ENCODE measurements at places on chromosomes 11 and 22.

GRCh38 chr11:6620636-6621035 lies 1.4 kb upstream of the TPP1 start:
- no peak for DNase-seq

DNA sequence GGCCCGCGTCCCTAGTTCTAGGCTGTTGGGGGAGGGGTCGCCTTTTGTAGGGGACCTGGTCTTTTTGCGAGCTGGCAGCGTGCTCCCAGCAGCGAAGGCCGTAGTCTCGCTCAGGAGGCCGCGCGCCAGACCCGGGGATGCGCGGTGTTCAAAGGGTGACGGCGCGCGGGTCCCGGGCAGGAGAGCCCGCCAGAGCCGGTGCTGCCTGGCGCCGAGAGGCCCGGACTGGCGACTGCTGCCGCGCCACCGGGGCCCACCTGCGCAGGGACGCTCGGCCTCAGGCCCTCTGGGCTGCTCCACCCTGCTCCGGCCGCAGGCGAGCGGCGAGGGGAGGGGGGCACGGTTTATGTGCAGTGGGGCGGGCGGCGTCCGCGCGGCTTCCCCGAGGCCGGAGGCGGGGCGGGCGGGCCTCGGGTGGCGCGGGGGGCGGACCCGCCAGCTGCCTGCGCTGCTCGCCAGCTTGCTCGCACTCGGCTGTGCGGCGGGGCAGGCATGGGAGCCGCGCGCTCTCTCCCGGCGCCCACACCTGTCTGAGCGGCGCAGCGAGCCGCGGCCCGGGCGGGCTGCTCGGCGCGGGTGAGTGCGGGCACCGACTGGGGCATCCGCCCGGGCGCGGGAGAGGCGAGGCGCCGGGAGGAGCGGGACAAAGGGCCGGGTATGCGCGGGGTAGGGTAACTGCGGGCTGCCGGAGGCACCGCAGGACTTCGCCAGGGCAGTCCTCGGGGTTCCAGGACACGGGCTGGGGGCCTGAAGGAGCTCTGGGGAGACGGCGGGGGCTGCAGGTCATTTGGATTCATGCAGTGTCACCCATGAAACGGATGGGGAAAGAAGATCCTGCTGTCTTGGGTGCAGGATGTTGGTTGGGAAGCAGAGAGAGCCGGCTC lies at the start of gene PRSS23:
TSS of gene PRSS23 (plus strand) at position 467 of the 884 bp plus-strand sequence. CDS start 7,102 bp downstream, outside the sequence.
- DNase-seq = peak; percentile 52

DNA sequence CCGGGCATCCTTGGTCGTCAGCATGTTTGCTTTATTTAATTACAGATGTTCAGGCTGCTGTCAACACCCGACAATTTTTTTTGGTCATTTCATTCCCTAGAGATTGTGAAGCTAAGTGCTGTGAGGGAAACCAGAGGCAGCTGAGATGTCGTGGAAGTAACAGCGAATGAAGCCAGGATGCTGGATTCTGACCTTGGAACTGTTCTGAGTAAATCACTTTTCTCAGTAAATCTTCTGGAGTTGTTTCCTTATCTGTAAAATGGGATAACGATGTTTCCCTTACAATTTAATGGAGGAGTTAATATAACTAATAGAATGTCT lies 390 bp upstream of the CKAP5 start:
- DNase-seq = no peak

- no peak for DNase-seq
These were observed 35.3 kb downstream of the IGF2 start for GRCh38 chr11:2103668-2104523.

- no peak for DNase-seq
These were observed 32.9 kb downstream of the IFT27 start for GRCh38 chr22:36743011-36743410.

GRCh38 chr11:134176284-134176683 lies 47.5 kb downstream of the NCAPD3 start:
- DNase-seq = no peak

DNA sequence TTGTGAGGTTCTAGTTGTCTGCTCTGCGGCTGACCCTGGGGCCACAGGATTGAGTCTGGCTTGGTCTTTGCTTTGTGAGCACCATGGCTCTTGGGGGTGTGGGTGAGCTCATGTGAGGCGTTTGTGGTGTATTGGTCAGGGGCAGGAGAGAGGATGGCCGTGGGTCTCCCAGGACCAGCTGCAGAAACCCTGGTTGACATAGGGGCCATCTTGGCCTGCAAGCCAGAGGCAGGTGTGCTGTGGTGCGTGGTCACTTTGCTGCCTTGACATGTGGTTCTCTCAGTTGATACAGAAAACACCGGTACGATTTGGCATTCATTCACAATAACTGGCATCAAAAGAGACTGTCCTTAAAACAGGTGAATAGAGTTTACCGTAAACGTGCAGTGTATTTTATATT lies 11.3 kb downstream of the PHRF1 start:
- DNase-seq = no peak

- DNase-seq = no peak
These were observed 3.7 kb downstream of the CBX6 start for GRCh38 chr22:38868286-38868721.

GRCh38 chr11:3069425-3069824 lies 12.2 kb upstream of the CARS1 start:
- DNase-seq = no peak

GRCh38 chr11:121590772-121591404 lies 138.1 kb upstream of the SORL1-AS1 start:
- DNase-seq = no peak

DNA sequence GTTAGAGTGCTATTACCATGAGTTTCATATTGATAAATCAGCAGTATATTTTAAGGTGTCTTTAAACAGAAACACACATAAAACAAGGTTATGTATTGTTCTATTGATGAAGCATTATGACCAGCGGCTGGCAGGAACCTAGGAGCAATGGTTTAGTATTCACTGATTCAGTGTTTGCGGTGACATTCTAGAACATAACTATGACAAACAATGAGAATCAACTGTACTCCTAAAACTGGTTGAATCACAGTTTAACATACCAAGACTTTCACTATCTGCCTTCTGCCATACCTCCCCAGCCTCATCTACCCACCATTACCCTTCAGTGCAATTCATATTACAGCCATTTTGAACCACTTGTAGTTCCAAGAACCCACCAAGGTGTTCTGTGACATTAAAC lies 8.8 kb downstream of the HOATZ start:
- no peak for DNase-seq

DNA sequence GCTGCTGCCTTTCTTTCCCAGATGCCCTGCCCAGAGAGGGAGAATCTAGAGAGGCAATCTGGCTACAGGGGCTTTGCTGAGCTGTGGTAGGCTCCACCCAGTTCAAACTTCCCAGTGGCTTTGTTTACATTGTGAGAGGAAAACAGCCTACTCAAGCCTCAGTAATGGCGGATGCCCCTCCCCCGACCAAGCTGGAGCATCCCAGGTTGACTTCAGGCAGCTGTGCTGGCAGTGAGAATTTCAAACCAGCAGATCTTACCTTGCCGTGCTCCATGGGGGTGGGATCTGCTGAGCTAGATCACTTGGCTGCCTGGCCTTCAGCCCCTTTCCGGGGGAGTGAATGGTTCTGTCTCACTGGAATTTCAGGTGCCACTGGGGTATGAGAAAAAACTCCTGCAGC lies 12.2 kb downstream of the BDNF start:
- DNase-seq = no peak

GRCh38 chr11:75504501-75504900 lies 21.2 kb downstream of the GDPD5 start:
- no peak for DNase-seq

DNA sequence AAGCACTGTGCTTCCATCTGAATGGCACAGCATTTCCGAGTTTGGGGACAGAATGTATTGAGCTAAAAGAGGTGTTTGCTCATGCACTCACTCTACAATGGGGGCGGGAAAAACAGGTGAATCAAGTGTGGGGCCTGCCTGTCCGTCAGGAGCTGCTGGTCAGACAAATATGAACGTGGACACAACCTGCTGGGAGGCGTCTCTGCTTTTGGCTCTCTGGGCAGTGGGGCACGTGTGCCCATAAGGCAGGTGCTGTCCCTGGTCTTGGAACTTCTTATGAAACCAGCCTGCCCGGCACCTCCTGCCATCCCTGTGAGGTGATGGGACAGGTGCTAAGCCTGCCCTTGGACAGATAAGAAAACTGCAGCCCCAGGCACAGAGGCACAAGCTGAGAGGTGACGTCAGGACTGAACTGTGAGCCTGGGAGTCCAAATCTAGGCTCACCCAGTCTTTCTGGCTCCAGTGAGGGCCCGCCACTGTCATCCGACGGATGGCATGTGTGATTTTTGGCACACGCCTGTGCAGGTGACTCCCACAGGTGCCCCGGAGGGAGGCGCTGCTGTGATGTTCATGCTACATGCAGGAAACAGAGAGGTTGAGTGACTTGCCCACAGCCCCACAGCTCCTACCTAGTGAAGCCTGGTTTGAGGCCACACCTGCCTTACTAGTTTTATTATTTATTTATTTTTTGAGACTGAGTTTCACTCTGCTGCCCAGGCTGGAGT lies 51.6 kb downstream of the SMIM38 start:
- no peak for DNase-seq

DNA sequence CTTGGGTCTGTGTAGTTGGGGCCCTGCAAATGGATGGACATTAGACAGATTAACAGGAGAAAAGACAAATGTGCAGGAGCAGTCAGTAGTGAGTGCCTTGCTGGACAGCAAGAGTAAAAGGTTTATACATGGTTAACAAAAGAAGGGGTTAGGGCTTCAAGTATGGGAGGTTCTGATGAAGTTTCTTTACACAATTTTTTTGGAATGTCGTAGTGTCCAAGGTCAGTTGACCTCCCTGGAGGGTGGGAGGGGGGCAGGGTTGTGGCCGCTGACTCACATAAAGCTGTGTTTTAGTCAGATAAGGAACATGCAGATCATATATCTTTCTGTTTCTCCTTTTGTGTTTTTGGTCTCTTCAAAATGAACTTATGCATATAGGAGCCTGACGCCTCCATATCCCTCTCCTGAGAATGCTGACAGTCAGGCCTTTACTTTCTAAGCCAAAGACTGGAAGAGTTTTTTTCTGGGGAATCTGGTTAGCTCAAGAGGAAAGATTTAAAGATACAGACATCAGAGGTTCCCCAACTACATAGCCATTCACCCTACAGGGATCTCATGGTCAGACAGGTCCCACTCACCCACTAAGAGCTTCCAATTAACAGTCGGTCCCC lies 134.3 kb downstream of the NECTIN1 start:
- DNase-seq = no peak

DNA sequence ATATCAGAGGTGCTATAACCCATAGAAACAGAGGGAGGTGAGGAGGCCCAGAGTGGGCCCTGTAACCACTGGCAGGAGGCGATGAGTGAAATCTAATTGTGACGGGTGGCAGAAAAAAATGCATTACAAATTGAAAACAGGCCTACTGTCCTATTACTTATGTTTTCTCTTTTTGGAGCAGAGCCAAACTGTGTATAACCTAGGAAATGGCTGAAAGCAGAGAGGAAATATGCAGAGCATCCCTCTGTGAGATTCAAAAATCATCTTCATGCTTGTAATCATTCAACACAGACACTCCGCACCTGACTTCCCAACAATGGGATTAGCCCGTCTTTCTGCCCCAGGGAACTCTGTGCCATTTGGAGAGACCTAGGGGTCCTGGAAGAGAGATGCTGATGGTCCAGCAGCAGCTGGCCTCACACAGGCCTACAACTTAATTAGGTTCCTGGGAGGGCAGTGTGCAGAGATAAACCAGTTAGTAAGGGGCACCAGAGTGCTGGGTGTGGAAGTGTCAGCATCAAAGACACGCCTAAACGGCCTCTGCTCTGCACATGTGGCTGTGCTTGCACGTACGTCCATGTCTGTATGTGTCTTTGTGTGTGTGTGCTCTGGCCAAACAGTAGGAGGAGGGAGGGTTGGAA lies 41.8 kb downstream of the MAP6 start:
- no peak for DNase-seq

DNA sequence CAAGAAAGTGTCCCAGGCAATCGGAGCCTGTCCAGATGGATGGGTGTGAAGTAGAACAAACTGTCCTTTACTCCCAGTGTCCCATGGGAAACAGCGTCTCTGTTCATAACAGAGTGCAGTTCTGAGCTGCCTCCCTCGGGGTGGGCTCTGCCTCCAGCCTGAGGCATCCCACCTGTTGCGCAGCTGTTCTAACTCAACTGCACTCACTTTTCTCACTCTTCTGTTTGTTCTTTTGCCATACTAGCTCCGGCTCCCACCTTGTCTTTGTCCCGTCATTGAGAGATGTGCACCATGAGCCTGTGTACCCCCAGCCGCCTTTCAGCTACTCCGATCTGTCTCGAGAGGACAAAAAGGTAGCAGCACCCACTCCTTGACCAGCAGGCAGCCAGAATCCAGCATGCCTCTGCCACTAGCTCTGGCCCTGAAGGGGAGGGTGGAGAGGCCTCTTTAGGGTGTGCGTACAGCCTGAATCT lies 20.7 kb upstream of the CDC42EP2 start:
- no peak for DNase-seq

DNA sequence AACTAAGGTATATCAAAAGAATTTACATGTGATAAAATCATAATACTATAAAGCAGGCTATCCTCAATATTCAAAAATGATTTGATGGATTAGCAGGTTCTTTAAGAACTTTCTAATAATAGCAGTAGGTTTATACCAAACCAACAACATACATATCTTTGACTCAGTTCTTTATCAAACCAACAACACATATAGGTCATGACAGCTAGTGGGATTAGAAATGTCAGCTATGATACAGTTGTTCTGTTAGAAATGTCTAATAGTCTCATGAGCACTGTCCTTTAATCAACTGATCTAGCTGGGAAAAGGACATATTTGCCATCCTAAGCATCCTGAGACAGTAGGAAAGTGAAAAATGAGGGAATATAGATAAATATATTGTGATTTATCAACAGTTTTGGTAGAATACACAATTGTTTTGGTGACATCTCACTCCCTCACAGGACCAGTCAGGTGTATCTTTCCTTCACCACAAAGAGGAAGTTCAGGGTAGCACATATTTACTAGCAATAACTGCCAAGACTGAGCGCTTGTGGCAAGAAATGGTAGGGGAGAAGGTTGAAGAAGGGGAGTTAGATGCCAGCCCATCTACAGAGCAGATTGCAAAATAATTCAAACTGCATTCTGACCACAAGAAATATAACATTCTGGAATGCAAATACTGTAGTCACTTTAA lies 90.8 kb upstream of the APOA1 start:
- DNase-seq = peak; percentile 44

- DNase-seq = no peak
These were observed 4.7 kb upstream of the APOA1 start for GRCh38 chr11:116842117-116842516.

DNA sequence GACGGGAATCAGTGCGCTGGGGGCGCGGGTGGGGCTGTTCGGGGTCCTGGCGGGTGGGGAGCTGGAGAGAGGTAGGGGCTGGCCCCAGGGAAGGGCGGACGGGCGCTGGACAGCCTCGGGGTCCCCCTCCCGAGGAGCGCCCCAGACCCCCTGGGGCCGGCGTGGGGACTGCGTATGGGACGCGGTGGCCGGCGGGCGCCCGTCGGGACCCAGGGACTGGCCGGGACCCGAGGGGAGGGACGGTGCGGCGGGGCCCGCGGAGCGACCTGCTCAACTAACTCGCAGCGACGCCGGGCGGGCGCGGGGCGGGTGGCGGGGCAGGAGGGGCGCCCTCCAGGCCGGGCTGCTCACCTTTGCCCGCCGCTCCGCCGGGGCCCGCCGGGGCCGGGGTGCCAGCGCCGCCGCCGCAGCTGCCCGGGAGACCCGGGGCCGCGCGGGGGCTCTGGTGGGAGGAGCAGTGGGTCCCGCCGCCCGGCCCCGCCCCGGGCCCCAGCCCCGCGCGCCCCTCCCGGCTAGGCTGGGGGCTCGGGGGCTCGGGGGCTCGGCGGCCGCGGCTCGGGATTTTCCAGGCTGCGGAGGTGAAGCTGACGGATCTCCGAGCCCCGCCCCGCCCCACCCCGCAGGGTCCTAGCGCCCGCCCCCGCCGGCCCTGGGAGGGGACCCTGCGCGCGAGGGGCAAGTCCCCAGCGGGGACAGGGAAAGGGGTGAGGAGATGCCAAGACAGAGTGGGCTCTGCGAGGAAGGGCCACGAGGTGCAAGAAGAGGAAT lies 12.3 kb downstream of the STARD10 start:
- DNase-seq = no peak
